ENCODE measurements at places on chromosomes 2 and 18.

GRCh38 chr2:229109195-229109594, 161.9 kb downstream of the PID1 start:
- no peak for DNase-seq

GRCh38 chr2:165563468-165564225, 94.1 kb downstream of the CSRNP3 start:
- peak; percentile 5 for DNase-seq

DNA sequence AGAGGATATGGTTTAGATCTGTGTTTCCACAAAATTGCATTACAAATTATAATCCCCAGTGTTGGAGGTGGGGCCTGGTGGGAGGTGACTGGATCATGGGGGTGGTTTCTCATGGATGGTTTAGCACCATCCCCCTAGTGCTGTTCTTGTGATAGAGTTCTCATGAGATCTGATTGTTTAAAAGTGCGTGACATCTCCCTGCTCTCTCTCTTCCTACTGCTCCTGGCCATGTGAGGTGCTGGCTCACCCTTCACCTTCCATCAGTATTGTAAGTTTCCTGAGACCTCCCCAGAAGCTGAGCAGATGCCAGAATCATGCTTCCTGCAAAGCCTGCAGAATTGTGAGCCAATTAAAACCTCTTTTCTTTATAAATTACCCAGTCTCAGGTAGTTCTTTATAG, 33.1 kb downstream of the LHCGR start:
- DNase-seq: no peak

GRCh38 chr2:64963719-64964118, 25.5 kb upstream of the SLC1A4 start:
- DNase-seq: no peak

DNA sequence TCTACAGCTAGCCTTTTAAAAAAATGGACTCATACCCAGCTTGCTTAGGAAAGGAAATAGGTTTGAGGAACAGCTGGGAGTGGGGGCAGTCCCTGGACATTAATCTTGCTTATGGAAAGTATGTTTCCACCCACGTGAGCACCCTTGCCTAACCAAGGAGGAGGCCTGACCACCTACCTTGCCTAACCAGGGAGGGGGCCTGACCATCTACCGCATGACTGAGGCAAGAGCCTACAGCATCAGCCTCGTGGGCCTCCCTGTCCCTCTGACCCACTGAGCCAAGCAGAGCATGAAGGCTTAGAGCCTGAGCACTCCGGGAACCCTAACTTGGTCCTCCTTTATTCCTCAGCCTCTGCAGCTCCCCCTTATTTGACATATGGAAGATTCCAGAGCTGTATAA, 20.2 kb downstream of the PRKAG3 start:
- no peak for DNase-seq

GRCh38 chr2:142675398-142675797, 202.1 kb upstream of the KYNU start:
- DNase-seq: no peak

DNA sequence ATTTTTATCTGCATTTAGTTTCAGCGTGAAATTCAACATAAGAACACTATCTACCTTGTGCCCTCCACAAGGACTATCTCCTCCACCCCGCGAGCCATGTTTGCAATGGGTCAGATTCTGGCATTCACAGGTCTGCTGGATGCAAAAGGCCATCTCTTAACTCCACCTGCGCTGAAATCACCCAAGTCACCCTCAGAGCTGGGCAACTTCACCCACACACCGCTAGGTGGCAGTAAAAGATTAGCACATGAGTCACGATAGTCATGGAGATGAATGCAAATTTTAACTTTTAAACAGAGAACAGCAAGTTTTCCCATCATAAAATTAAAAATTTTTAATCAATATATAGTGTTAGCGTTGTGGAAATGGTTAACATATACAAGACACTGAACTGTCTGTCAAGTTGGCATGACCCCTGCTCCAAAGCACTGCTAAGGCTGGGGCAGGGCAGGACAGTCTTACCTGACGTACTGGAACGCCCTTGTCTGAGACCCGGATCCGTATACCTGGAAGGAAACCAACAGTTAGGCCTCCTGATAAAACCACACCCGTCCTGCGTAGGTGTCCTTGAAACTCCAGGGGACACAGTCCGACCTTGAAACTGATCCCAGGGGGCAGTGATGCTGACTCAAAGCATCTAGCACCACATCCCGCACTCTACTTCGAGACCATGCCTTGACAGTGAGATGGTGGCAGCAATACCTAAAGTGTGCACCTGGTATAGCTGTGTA, 89.6 kb downstream of the UXS1 start:
- peak; percentile 81 for DNase-seq

GRCh38 chr18:76447258-76447890, 47.7 kb downstream of the ZNF516 start:
- DNase-seq: no peak

DNA sequence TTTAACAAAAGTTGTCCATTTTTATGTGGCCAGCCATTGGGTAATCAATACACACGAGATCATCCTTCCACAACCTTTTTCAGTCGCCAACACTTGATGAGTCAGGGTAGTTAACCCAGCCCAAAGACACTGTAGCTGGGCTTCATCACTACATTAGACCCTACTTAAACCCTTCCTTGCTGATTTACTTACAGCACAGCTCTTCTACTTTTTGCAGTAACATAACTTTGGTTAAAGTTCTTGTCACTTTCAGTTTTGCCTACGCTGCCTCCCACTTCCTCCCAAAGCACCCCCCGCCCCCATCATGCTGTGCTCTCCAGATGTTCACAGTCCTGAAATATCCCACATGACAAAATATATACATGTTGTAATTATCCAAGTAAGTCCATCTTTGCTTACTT, 103.6 kb downstream of the CDK15 start:
- DNase-seq: peak; percentile 1

DNA sequence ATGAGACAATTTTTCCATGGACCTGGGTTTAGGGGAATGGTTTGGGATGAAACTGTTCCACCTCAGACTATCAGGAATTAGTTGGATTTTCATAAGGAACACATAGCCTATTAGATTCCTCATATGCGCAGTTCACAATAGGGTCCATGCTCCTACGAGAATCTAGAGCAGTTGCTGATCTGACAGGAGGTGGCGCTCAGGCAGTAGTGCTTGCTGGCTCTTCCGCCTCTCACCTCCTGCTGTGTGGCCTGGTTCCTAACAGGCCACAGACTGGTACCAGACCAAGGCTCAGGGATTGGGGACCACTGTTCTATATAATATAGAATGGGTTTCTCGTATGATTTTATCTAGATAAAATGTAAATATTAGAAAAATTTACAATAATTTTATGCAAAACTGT, 338.7 kb downstream of the CPS1 start:
- no peak for DNase-seq

DNA sequence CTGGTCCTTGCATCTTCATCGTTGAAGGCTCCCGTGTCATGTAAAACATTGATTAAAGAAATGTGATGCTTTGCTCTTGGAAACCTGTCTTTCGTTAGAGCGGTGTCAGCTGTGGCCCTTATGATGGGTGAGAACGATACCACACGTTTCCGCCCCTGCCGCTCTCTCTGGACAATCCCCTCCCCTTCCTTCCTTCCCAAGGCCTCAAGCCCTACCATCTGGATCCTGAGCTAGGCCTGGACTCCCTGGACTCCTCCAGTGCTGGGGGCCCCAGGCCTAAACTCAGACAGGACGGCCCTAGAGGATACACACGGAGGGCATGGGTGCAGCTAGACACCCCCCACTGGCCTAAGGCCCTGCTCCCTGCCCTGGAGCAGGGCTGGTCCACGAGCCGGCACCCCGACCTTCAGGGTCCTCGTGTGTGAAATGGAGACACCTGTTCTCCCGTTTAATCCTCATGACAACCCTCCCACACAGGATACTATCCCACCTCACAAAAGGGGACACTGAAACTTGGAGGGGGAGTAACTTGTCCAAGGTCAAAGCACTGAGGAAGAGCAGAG, 13.2 kb downstream of the BIN1 start:
- no peak for DNase-seq

- no peak for DNase-seq
Observed at GRCh38 chr2:174844295-174844708, 80.0 kb upstream of the CHRNA1 start.

DNA sequence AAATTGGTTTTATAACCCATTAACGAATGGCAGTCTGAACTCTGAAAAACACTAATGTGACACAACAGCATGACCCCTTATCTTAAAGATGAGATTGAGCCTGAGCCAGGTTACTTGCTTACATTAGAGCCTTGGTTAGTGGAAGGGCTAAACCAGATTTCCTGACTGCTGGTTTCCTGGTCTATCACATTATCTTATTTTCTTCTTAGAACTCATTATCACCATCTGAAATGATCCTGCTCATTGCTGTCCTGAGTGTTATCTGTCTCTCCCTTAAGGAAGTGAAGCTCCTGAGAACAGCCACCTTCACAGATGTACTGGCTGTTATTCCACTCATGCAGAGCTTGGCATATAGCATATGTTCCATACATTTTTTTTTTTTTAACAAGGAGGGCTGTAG, 9.0 kb upstream of the NRP2 start:
- DNase-seq: no peak

DNA sequence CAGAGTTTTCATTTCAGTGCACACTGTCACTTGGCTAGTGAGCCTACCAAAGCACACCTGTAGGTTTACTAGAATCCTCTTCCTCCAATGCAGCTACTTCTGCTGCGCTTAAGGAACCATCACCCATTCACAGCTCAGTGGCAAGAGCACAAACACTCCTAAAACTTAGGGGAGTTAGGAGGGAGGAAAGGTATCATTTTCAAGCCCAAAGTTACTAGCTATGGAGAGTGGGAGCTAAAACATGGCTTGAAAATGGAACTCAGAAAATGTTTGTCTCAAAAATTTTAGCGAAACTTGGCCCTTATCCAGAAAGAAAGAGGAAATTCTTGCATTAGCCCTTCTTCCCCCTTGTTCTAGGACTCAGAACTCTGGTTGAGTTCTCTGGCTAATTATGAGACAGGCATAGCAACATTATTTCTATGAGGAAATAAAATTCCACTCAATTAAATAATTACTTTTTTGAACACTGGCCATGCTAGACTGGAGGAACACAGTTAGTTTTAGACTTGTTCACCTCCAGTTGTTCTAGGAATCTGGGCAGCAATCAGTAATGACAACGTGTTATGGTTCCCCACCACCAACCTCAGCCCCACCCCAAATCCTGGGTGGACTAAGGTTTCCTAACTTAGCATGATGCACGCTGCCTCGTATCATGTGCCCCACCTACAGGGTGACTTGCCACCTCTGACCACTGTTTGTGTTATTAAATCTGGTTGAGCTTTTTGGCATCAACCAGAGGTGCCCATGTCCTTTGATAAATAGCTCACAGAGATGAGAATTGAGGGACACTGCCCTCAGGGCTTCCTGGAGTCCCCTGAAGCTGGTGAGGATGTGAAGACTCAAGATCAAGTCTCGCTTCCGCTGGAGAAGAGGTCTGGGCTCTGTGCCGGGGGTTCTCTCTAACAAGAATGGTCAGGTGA, 32.8 kb downstream of the LPIN2 start:
- no peak for DNase-seq

- DNase-seq: no peak
Observed at GRCh38 chr2:128573116-128573515, 254.4 kb upstream of the HS6ST1 start.

DNA sequence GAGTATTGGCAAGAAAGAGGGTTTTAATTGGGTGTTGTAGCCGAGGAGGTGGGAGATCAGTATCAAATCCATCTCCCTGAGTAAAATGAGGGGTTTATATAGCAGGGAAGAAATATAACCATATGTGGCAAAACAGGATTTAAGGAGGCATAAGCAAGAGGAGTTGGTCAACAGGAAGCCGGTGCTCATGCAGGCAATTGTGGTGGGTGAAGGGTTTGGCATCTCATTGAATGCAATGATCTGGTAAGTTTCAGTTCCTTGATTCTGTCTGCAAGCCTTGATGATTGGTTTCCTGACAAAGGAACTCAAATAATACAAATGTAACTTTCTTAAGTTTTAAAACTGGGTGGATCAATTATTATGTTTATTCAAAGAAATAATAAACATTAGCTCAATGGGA, 564.4 kb upstream of the LINC00305 start:
- no peak for DNase-seq

DNA sequence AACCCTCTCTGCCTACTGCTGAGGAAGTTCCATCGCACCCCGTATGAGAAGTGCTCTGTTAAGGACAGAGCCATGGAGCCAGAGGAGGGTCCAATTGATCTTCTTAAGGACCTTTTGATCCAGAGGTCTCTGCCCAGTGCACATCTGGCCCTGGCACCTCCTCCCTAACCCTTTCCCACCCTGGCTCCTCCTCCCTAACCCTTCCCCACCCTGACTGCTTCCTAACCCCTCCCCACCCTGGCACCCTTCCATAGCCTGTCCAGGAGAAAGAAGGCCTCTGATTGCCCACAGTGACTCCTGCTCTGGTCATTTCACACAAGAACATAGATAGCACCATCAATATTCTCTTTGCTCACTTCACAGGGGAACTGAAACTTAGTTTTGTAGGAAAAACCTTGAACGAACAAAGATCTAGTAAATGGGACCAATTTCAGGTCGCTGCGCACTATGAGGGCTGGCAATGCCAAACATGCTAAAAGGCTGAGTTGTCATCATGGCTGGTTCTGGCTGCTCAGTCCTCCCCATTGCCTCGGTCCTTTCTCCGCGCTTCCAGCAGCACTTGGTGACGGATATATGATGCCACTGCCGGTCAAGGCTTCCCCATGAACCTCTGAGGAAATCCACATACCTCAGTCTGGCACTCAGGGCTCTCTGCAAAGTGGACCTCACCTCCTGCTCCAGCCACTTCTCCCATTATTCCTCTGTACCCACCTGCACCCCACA, 49.2 kb downstream of the PKDCC start:
- no peak for DNase-seq

- DNase-seq: peak; percentile 5
Observed at GRCh38 chr18:6543330-6543908, 128.7 kb upstream of the L3MBTL4 start.

DNA sequence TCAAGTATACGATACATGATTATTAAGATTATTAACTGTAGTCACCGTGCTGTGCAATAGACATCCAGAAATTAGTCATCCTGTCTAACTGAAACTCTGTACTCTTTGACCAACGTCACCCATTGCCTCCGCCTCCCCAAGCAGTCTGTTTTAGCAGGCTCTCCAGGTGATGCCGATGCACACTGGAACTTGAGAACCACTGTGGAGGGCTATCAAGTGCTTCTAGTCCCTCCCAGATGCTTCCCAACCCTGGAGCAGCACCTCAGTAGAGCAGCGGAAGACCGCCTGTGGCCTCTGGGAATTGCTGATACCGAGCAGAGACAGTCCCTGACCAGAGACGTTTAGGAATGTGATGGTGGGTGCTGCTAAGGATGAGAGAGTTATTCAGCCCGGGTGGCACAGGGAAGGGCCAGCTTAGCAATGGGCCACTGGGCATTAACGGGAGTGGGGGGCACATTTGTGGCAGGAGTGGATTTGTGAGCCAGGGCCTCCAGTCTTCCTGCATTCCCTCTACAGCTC, 50.7 kb downstream of the LIPG start:
- peak; percentile 9 for DNase-seq
